ENCODE measurements at places on chromosomes 5 and 9.

- DNase-seq: no peak
Observed at GRCh38 chr9:131181091-131181681, 55.8 kb downstream of the NUP214 start.

DNA sequence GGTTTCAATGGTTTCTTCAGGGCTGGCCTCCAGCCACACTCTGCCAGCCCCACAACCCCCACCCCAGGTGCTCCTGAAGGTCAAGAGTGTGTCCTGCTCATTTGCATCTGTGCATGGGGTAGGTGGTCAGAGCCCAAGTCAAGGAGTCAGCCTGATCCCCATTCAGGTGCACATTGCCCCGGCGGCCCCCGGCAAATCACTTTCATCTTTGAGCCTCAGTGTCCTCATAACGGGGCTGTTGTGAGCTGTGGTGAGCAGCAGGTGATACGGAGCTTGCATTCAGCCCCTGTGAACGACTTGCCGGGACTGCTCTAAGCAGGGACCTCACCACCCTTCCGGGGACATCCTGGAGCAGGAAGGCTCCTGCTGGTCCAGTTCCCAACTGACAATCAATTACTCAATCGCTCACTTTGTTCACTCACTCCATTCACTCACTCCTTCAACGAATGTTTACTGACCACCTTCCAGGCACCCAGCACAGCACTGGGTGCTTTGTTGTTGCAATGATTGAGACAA lies 93.2 kb upstream of the CPEB4 start:
- DNase-seq: no peak

GRCh38 chr9:70859694-70860093 lies 261.7 kb downstream of the TRPM3 start:
- DNase-seq: no peak

DNA sequence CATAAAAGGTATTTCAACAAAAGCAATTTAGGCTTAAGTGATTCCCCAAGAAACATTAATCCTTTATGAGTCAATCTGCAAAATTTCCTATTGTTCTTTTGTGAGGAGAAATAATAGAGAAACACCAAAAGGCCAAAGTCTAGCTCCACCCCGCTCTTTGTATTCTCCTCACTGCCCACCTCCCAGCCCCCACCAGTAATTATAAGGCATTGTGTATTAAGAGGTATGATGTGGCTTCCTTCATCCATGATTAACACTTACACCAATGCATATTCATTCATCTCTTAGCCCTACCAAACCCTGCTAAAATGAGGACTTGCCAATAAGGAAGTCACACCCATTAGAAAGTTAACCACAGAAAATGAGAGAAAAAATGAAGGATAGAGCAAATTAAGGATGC lies 105.3 kb upstream of the SPATA31D4 start:
- DNase-seq: no peak

- DNase-seq: no peak
Observed at GRCh38 chr9:6641056-6641455, 4.5 kb downstream of the GLDC start.

DNA sequence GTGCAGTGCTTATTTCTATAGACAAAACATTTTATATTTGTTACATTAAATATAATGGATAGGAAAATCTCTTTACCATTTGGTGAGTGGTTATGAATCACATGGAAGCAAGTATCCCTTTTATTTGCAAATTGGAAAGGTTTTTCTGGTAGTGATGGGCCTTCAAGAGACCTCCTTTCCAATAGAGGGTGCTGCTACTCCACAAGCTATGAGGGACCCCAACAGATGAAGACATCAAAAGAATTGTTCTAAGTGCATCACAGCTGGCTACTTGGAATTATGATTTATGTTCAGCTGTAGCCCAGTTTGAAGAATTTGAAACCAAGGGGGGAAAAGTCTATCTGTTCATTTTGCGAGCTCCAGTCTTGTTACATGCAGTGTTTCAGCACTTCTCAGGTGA lies 493.7 kb upstream of the SGCD start:
- no peak for DNase-seq

DNA sequence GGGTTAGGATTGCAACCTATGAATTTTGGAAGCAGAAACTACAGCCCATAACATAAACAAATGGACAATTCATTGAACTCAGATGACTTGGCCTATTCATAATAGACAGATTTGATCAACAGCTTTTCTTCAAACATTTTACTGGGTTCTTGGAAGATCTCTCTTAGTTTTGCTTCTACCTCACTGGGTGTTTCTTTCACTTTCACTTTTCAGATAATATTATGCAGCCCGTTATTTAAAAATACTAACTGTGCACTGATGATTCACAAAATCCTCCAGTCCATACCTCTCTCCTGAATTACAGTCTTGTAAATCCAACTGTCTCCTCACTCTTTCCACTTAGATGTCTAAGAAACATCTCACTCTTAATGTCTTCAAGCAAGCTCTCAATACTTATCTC lies 183.5 kb upstream of the IRX1 start:
- no peak for DNase-seq

DNA sequence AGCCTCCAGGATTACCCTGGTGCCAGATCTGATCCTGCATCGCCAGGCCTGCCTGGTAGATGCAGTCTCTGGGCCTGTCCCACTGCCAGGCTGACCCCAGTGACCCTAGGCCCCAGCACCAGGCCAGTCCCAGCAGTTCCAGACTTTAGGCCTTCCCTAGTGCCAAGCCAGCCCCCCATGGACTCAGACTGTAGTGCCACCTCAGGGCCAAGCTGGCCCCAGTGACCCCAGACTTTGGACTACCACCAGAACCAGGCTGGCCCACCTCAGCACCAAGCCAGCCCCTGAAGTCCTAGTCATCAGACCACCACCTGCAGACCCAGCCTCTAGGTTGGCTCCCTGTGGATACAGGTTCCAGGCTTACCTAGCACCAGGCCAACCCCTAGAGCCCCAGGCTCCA lies 142.5 kb downstream of the PJA2 start:
- no peak for DNase-seq

GRCh38 chr5:115170929-115171510 lies 1.3 kb upstream of the TRIM36 start:
- no peak for DNase-seq

DNA sequence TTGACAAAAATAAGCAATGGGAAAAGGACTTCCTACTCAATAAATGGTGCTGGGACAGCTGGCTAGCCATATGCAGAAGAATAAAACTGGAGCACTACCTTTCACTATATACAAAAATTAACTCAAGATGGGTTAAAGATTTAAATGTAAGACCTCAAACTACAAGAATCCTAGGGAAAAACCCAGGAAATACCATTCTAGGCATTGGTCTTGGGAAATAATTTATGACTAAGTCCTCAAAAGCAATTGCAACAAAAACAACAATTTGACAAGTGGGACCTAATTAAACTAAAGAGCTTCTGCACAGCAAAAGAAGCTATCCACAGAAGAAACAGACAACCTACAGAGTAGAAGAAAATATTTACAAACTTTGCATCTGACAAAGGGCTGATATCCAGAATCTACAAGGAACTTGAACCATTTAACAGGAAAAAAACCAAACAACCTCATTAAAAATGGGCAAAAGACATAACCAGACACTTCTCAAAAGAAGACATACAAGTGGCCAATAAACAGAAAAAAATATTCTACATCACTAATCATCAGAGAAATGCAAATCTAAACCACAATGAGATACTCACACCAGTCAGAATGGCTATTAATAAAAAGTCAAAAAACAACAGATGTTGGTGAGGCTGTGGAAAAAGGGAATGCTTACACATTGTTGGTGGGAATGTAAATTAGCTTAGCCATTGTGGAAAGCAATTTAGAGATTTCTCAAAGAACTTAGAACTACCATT lies 75.2 kb upstream of the CPEB4 start:
- no peak for DNase-seq

GRCh38 chr5:173025651-173026050 lies 30.5 kb upstream of the CREBRF start:
- no peak for DNase-seq

- no peak for DNase-seq
Observed at GRCh38 chr9:20844916-20845315, 160.9 kb downstream of the FOCAD start.

GRCh38 chr9:33762343-33762742 lies 33.0 kb upstream of the PRSS3 start:
- DNase-seq: no peak

- no peak for DNase-seq
Observed at GRCh38 chr5:10387690-10388089, 34.2 kb downstream of the MARCHF6 start.

Data from CMK (cell line).